ENCODE measurements at places on chromosomes 1 and 21. TPM values are rescaled to one million over a fixed set of nuclear protein-coding genes. Genes with fewer than 3 reads are reported as not detected.

Gene FAM78B
- 1.6 TPM for polyA plus RNA-seq

Gene CFHR1
- polyA plus RNA-seq = 3.7 TPM

Gene PI4KB
- polyA plus RNA-seq = 67.6 TPM

Gene ETNK2
- polyA plus RNA-seq = 12.4 TPM

Gene BCAR3
- 21.7 TPM for polyA plus RNA-seq

DNA sequence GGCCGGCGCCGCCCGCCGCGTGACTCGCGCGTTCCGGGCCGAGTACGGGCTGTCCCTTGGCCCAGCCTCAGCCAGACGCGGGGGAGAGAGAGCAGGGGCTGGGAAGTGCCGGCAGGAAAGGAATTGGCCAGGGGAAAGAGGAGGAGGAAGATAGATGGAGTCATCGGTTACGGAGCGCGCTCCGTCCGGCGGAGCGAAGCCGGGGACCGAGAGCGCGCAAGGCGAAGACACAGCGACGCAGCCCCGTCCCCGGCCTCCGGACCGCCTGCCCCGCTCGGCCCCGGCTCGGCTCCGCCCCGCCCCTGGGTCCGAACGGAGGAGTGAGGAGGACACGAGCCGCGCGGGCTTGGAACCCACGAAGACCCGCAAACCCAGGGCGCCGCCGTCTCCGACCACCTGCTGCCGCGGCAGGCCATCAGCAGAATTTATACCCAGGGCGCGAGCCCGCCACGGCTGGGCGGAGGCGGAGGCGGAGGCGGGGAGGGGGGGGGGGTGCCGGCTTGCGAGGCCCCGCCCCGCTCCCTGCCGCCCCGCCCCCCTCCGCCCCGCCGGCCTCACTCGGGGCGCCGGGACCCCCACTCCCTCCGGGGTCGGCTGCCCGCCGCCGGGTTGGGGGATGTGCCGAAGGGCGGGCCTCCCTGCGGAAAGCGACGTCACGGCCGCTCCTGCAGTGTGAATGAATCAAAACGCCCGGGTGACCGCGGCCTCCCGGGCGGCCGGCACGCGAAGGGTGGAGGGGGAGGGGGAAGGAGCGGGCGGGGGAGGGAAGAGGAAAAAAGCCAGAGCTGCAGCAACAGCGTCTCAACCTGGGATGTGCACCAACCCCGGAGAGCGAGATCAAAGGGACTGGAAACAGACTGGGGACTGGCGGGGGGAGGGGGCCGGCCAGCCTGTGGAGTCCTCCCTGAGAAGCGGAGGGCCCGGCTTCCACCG is at the start of gene LHX4:
TSS of gene LHX4 (plus strand) at position 782 of the 933 bp plus-strand sequence. CDS start 266 bp downstream, outside the sequence.
- no peak for DNase-seq

- DNase-seq = no peak
These were observed 83.0 kb downstream of the NTPCR start for GRCh38 chr1:233033361-233033760.

DNA sequence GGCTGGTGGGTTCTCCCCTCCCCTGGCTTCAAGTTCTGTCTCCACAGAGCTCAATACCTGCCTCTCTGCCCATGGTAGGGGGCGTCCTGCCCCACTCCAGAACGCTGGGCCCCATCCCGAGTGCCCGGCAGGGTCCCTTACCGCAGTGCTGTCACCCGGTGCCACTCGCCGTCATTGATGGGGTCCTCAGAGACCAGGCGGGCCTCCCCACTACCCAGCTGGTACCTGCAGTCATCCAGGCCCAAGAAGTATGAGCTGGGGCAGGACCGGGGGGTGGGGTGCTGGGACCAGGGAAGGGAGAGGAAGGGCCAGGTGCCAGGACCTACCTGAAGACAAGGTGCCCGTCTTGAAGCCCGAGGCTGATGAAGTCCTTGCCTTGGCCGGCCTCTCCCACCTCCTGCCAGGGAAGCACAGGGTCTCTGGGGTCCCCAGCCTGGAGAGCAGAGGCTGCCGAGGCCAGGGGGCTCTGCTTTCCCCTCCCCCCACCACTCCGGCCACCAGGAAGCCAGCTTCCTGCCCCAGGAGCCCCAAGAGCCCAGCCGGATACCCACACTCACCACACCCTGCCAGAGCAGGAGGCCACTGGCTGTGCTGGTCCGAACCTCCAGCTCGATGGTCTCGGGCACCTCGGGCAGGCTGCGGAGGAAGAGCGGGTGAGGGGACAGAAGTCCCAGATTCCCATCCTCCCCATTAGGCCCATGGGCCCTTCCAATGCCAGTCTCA is 12.1 kb downstream of the LDLRAD2 start:
- DNase-seq = no peak

GRCh38 chr1:202007304-202007703 is 3.1 kb upstream of the ELF3 start:
- DNase-seq = no peak

GRCh38 chr1:158286487-158286886 is 3.2 kb upstream of the CD1C start:
- no peak for DNase-seq

- no peak for DNase-seq
These were observed 359.2 kb upstream of the NCAM2 start for GRCh38 chr21:20639026-20639425.

- no peak for DNase-seq
These were observed 28.2 kb upstream of the TEKT2 start for GRCh38 chr1:36055706-36056105.

DNA sequence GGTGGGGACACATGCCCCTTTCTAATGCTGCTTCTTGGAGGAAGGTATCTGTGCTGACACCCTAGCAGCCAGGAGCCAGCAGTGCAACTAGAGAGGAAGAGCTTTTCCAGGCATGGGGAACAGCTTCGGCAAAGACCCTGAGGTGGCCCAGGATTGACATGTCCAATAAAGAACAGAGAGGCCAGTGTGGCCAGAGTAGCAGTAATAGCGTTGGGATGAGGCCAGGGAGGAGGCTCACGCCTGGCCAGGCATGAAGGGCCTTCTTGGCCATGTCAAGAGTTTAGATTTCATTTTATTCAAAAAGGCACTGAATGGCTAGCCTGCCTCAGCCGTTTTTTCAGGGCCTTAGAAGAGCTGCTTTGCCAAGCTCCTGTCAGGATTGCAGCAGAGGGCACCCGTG is 16.3 kb upstream of the ADAMTSL4 start:
- no peak for DNase-seq

GRCh38 chr1:218588540-218589172 is 243.5 kb downstream of the TGFB2 start:
- DNase-seq = no peak

DNA sequence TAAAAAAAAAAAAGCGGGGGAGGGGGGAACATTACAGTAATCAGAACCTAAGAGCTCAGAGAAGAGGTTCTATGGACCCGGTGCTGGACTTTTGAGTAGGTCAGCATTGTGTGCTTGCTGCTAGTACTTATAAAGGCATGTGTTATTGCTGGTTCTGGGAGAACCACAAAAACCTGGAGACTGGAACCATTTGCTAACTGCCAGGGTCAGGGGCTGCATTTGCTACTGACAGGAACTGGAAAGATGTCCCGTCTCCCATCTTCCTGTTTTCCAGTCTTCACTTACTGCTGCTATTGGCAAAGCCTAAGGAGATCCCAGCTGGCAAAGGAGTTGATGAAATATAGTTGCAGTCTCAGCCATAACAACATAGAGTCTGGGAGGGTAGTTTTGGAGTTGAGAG is 4.3 kb downstream of the RNF2 start:
- DNase-seq = no peak

DNA sequence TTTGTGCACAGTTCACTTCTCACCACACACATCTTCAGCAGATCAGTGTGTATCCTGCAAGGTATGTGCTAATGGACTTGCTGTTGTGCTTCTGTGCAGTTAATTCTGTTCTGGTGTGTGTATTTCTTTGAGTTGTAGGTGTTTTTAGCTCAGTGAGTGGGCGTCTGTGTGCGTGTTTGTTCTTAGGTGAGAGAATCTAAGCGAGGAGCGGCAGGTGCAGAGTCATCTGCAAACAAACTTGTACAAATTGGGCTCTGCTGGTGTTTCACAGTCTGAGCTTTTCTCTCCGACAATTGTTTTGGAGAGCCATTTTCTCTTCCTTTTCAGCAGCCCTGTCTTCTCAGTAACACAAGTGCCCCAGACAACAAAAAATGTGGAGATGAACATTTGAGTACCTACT is 43.6 kb downstream of the ACP6 start:
- no peak for DNase-seq

All from left renal pelvis (tissue), 4 donors.